ENCODE measurements at places on chromosomes 16 and 17.
A peak's percentile ranks its signal among the peaks of the same experiment; 100 is the strongest.

- no peak for DNase-seq
Measured at GRCh38 chr16:85578599-85578948, 34.5 kb upstream of the GSE1 start.

DNA sequence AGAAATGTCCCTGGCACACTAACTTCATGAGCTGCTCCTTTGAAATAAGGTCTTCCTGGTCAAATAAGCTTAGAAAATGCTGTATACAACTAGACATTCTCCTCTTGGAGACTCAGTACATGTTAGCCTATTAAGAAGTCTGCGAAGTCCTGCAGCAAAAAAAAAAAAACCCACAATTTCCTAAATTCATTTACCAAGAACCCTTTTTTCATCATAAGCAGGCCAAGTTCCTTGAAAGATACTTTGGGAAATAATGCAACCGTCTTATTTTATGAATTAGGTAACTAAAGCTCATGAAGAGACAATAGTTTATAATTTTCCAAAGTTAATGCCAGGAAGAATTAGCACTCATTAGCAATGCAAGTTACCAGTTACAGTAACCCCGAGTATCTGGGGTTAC, 49.0 kb upstream of the HAS3 start:
- DNase-seq: no peak

GRCh38 chr16:54505549-54506213, 219.1 kb upstream of the IRX3 start:
- no peak for DNase-seq

GRCh38 chr16:56198755-56199114, 7.4 kb downstream of the GNAO1 start:
- DNase-seq: no peak

DNA sequence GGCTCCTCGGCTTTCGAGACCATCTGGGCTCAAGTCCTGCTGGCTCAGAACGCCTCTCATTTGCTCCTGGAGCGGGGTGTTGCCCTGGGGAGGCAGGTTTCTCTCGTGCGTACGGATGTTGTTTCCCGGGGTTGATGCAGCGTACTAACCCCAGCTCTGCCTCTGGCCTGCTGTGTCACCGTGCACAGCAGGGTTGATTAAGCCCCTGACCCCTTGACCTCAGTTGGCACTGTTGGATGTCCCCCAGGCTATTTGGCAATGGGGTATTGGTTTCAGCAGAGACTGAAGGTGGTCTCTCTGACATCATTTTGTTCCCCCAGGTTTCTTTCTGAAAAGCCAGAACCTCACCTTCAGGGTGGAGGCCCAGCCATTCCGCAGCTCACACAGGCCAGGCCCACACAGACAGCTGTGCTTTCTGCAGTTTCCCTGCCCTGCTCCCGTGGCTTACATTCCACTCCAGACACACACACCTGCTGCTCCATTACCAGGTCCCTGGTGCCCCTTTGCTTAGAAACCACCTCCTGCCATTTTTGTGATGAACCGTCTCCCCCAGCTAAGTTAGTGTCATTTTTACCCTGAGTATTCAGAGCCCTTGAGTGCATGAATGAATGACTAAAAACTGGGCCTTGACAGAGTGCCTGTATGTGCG, 233.5 kb downstream of the CCDC182 start:
- DNase-seq: no peak

GRCh38 chr17:79082311-79083190, 7.9 kb downstream of the ENGASE start:
- DNase-seq: peak; percentile 61

- peak; percentile 55 for DNase-seq
Measured at GRCh38 chr17:31596382-31597323, 205.2 kb downstream of the RAB11FIP4 start.

GRCh38 chr17:58231641-58232040, 6.7 kb upstream of the LPO start:
- DNase-seq: no peak

GRCh38 chr16:56450275-56450985, 702 bp downstream of the NUDT21 start:
- DNase-seq: peak; percentile 32

DNA sequence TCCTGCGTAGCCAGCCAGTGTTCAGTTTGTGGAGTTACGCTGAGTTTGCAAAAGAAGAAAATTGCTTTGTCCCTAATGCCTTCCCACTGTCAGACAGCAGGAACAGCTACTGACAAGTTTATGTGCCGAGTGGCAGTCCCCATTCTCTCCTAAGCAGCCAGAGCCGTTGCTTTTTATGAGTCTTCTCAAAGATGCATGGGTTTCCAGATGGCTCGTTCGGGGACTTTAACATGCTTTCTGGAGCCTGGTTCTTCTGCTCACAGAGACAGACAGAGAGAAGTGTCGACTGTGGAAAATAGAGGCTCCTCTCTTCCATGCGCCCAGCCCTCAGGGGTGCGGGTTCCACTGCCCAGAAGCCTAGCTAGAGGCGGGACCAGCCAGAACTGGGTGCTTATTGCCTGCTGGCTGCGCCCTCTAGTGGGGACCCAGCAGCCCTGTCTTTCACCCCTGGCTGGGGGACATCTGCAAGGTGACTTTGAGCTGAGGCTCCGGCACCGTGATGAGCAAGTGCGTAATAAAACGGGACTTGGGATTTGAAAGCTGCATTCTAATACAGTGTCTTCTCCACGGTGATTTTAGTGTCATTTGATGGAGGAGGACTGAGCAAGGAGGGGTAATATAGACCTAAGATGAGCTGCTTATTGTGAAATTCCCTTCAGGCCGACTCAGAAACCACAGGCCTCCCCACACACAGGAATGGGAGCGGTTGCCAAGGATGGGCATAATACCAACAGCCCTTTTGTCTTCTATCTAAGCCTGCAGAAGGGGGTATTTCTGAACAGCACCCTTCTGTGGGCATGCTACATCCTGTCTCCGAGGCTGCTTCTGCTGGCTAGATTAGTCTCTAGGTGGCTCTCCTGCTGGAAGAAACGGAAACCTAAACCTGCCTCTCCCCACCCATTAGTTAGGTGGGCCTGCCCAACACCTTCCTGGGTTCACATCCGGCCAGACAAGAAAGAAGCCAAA, 73.1 kb downstream of the CCDC182 start:
- DNase-seq: peak; percentile 74

GRCh38 chr16:77696149-77696548, 26.2 kb upstream of the NUDT7 start:
- DNase-seq: no peak
